ENCODE measurements at places on chromosomes 3 and 15.

- DNase-seq = no peak
Measured at GRCh38 chr3:148227534-148227933, 470.2 kb upstream of the AGTR1 start.

GRCh38 chr15:95470997-95471689 lies 859.4 kb upstream of the NR2F2 start:
- no peak for DNase-seq

DNA sequence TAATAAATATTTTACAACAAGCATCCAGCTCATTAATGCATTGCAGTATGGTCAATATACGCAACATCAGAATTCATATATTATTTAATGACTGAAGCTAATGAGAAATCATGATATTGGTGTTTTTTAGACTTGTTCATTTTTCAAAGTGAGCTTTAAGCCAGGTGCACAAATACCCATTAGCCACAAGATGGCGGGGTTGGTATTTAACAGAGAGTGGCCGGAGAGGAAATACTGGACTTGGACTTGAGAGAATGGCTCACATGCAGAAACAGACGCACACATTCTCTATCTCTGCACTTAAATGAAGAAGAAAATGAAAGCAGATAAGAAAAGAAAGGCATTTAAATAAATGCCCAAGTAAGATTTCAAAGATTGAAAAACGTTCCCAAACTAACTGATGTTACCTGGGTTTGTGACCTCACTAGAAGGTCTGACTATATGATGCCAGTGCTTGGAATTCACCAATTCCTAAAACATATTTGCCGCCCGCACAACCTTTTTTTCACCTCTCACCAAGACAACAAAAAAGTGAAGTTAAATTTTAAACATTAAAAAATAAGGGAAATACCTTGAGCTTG lies 21.2 kb upstream of the CRBN start:
- DNase-seq = peak; percentile 38

GRCh38 chr3:26799679-26800317 lies 177.2 kb downstream of the LRRC3B start:
- DNase-seq = no peak

DNA sequence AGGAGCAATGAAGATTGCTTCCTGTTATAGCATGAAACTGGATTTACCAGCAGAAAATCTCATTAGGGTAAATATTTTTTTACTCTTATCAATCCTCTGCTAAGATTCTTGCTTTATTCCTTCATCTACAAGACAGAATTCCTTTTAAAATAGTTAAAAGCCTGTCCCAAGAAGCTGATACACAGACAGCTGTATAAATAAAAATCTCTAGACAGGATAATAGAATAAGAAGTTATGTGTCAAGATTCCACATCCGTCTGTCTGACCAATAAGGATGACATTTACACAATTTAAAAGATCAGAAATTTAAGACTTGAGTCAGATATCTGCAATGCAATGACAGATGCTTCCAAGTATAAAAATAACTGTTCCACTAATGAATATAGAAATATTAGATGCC lies 57.6 kb downstream of the SSR3 start:
- DNase-seq = no peak

- DNase-seq = no peak
Measured at GRCh38 chr3:151538456-151539393, 77.9 kb upstream of the IGSF10 start.

DNA sequence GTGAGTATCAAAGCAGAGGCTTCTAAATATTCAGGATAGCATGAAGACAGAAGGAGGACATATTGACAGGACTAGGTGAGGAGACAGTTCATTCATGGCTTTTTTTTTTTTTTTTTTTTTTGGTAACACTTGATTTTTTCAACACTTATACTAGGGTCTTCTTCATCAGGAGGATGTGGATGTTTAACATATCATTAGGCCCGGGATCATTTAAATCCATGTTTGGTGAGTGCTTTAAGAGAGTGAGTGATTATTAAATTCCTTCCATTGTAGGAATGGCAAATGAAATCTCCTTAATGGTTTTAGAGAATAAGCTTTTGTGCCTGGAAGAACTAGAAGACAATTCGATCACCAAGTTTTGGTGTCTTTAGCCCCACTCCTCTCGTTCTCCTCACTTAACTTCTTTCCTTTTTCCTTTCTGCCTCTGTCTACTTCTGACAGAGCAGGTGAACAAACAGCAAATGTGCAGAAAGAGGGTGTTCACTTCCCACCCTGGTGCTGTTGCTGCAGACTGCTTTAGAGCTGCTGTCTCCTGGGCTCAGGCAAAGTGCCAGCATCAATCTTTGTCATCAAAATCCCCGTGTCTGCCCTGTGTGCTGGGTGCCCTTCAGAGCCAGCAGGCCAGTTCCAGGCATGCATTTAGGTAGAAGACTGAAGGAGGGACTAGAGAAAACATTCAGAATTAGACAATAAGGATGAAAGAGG lies 35.6 kb upstream of the RAB11A start:
- no peak for DNase-seq

GRCh38 chr3:23915537-23916108 lies 1.2 kb downstream of the NKIRAS1 start:
- no peak for DNase-seq

- DNase-seq = no peak
Measured at GRCh38 chr3:170493712-170494182, 75.1 kb downstream of the CLDN11 start.
